Activated gamma-delta T cell treated with anti-CD3 and anti-CD28 coated beads, Interleukin-2, amount 50 U/mL, for 16 hours (primary cell): ENCODE measurements at places on chromosomes 2 and 18.

DNA sequence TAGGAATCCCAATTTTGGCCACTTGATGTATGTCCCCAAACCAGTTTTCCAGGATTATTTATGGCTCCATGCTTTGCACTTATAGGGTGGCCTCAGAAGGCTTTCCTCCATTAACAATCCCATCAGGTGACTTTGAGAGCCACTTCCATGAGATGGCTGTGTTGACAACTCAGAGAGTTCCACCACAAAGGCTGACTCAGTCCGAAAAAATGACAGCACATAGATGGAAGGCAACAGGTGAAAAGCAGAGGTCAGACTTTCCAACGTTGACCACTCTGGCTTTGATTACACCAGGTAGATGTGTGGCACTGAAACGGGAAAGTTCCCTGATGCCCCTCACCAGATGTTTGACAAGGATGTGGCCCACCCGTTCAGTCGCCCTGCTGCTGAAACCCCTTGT lies 431.4 kb upstream of the TNP1 start:
- DNase-seq: no peak

DNA sequence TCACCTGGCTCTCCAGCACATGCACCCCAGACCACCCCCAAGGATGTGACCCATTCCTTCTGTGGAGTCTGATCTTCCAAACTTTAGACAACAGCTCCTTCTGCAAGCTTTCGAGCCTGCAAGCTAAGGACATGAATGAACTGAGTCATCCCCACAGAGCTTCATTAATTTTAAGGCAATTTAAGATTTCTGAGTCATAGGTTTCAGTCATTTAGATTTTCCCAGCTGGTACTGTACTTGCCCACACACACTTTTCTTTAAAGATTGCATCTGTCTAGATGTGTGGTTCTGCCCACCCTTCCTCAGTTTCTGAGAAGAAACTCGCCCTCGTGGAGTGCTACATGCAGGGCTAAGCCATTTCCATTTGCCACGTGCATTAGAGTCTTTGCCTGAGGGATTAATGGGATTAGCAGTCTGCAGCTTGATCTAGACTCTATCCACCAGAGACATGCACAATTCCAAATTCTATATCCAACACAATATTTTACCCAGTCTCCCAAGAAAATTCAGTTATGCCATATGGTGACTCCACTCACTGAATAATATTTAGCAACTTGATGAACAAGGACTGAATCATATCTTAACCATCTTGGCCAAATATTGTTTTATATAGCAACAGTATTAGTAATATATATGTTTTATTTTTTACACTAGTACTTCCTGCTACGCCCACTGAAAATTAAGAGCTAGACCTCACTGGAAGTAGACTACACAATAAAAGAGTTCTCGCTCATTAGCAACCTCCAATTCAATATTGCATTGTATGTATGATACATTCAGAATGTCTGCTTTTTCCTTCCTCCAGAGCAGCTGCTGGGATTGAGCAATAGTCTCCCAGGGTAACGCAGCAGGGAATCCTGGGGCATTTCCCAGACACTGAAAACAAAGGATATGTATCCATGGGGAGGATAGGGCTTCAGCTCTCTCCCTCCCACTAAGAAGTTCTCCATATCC lies 14.3 kb upstream of the TRIB2 start:
- no peak for DNase-seq

DNA sequence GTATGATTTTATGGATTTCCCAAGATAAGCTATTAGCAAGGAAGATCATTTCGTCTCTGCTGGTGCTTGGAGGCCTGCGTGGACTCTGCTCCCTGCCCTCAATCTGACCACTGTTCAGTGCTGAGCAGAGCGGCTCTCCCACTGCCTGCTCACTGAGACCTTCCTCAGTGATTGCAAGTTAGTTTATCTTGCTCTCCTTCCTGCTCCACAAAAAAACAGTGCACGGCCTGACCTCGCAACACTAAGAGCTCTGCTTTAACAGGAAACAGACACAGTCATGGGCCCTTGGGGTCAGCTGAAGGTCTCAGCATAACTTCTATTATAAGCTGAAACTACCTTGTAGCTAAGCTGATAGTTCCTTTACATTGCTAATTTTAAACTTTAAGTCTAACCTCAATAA lies 53.1 kb downstream of the PRELID3A start:
- no peak for DNase-seq

DNA sequence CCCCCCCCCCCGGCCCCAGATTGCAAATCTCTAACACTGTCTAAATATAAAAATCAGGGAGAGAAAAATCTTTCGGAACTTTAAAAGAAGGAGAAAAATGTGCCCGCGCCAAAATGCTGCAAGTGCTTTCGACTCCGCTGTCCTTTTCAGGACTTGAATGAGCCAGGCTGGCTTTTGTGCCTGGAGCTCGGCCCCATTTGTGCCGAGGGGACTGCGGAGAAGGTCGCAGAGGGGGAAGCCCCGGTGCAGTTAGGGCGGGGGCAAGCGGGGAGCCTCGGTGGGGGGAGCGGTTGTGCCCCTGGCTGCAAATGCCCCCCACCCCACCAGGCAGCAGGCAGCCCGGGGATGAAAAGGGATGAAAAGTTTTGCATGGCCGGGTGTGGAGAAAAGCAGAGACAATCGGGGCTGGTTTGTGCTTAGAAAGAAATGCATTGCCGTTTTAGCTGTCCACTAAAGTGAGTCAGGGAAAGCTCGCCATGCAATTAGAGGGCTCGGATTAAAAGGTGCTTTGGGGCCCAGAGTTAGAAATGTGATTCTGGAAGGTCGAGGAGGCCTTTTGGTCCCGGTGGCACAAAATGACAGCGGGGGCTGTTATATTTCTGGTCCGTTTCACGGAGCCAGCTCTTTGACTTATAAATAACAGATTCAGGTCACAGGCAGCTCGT lies 1.6 kb downstream of the INHBB start:
- DNase-seq: no peak

DNA sequence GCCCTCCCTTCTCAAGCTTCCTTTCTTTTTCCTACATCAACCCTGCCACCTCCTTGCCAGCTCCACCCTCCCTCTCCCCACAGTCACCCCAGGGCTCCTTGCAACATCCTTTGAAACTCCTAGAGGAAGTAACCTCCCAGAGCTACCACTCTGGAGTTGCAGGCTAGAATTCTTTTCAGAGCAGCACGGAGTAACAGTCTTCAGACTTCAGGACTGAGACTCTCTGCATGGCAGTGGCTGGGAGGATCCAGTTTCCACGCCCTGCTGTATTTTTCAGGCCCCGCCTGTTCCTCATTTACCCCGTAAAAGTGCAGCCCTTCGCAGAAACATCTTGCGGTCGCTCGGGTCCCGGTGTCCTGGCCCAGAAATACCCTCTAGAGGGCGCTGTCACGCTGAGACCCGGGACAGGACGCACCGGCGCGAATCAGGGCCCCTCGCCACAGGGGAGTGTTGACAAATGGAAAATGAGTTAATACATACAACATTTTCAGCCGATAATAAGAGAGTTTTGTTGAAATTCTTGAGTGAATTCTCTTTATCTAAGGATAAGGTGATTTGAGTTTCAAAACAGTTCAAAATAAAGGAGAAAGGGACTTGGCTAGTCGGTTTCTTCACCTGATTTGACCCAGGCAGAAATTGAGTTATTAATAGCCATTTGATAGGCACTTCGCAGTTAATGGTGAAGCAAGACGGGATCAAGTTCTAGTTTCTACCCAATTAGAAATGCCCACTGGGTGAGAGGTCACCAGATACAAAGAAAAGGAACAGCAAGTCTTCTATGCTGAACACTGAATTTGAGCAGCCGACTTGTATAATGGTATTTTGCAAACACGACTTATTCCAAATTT lies 18.5 kb upstream of the NTSR2 start:
- peak; percentile 70 for DNase-seq

DNA sequence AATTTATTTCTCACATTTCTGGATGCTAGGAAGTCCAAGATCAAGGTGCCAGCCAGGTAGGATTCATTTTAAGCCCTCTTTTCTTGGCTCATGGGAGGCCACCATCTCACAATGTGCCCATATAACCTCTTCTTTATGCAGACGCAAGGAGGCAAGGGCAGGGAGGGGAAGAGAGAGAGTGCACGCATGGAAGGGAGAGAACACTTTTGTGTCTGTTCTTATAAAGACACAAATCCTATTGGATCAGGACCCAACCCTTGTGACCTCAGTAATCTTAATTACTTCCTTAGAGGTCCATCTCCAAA lies 32.5 kb downstream of the CMPK2 start:
- no peak for DNase-seq

- DNase-seq: no peak
Observed at GRCh38 chr2:106126295-106126694, 67.8 kb downstream of the UXS1 start.

DNA sequence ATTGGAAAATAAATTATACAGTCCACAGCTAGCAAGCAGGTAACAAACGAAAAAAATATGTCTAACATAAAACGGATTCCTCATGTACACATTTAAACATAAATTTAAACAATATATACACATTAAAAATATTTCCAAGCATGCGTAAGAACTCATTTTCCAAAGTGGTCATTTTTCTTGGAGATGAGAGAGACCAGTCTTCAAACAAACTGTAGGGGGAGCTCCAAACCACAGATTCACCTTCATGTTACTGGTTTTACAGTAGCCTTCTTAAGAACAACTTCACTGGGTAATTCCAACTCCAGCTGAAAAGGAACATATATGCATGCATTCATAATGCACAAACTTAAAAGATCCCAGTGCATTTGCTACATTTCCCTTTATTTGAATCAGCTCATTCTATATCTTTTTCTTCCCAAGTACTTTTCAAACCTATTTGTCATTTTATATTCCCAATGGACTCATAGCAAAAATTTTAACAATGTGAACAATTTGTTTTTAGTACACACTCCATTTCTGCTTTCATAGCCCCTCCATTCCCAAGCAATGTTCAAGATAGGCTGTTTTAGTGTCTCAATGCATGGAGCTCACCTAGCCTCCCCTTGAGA lies 4.7 kb upstream of the STAMBP start:
- DNase-seq: peak; percentile 15

GRCh38 chr18:3688690-3689089 lies 238.7 kb downstream of the TGIF1 start:
- no peak for DNase-seq

DNA sequence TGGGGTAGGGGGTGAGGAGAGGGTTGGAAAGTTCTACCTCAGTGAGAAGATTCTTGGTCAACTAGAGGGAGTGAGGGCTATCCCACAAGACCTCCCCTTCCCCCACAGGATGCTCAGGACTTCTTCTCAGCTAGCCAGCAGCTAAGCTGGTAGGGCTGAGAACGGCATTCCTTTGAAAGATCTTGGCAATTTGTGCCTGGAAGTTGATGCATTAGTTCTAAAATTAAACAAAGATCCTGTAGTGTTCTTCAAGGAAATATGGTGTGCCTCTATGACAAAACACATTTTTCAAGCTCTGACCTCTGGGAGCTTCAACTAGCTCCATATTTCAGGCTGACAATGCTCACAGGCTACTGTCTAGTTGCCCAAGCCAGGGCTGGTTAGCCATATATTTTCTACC lies 2.3 kb downstream of the LYPD1 start:
- no peak for DNase-seq

GRCh38 chr2:61443342-61444041 lies 27.4 kb downstream of the USP34 start:
- DNase-seq: no peak

DNA sequence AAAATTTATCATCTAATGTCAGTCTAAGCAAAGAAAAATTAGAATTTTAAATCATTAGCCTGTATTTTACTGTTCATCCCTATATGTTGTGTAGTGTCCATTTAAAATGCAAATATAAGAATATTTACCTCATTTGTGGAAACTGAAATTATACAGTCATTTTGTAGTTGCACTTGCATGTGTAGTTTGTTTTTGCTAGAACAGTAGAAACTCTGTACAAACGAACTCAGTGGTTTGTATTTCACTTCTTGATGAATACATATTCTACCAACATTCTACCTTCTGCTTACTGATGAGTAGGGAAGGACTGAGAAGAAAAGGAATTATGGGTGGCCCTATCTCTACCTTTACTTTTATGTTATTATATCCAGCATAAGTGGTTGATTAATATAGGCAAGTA lies 29.7 kb downstream of the BMPR2 start:
- no peak for DNase-seq

DNA sequence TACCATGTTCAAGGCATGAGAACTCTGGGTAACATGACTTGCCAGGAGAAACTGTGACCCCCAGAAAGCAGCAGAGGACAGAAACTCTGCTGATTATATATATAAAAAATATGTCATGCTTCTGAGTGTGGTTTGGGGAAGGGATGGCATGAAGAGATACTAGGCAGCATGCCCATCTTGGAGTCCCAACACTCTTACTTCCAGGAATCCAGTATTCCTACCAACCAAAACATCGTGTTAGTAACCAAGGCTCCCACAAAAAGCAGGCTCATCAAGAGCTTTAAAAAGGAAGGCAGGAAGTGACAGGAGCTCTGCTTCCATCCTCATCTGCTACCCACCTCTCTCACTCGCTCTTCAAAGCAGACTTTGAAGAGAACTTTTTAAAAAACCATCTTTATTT lies 31.6 kb upstream of the TWIST2 start:
- DNase-seq: no peak

GRCh38 chr2:231927566-231927890 lies 1.3 kb upstream of the NPPC start:
- no peak for DNase-seq

- DNase-seq: no peak
Observed at GRCh38 chr2:51619961-51620360, 588.0 kb upstream of the NRXN1 start.

- no peak for DNase-seq
Observed at GRCh38 chr2:48691935-48692691, 63.4 kb downstream of the LHCGR start.

GRCh38 chr2:60159519-60159918 lies 393.9 kb downstream of the BCL11A start:
- no peak for DNase-seq

GRCh38 chr2:131049150-131049718 lies 44.0 kb downstream of the FAM168B start:
- DNase-seq: no peak

DNA sequence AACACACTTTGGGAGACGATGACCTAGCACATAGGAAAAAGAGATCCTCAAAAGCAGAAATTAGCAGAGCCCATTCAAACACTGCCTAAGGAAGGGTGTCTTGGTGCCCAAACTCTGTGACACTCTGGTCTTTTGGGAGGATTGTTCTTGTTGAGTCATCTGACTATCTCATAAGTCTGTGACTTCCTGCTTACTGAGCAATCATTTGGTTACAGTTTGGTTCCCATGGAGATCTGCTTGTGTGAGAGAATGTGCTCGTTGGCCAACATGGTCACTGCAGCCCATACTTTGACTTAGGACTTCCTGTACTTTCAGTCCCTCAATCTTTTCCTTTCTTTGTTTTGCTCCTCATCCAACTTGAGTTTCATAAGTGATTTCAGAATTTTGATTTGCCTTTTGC lies 602.9 kb downstream of the NYAP2 start:
- DNase-seq: no peak

GRCh38 chr2:152166633-152167032 lies 8.9 kb downstream of the STAM2 start:
- DNase-seq: no peak
